ENCODE measurements at places on chromosomes 2 and 18.

DNA sequence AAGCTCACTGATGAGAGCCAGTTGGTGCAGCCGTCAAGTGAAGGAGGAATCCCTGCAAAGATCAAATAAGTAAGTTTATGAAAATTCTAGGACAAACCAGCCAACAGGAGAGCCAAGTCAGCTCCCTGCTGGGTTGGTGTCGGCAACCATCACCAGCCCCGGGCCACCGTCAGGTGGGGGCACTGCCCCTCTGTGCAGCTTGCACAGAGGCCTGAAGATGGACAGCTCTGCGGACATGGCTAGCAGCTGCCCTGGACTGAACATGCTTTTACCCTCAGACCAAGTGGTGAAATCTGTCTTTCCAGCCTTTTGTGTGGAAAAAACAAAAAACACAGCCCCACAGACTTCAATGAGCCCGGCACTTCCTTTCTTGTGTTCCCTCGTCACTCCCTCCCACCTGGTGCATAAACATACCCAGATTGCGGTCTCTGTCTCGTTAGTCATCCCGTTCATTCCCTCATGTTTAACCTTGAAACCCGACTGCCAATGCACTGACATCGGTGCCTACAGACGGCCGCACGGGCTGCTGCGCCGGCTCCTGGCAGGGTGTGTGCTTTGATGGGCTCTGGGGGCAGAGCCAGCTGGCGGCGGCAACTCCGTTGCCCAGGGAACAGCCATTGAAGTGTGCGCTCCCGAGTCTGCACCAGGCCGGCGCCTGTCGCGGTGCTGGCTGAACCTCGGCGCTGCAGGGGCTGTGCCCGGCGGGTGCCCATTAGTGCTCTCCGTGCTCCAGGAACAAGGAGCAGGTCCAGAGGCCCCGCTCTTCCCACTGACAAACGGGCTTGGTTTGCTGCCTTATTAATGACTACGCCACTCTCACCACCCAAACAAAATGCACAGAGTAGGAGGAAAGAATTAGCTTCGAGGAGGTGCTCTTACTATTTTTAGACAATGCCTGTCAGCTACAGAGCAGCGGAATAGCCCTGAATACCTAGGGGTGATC lies 95.3 kb downstream of the EIPR1 start:
- no peaks in the 10 kb centered on the region for H3K27me3 ChIP-seq
- no peak for DNase-seq
- H3K4me1 ChIP-seq, result no peaks in the 10 kb centered on the region
- no peak overlapping the region for H3K27ac ChIP-seq
- no peak overlapping the region for H3K4me3 ChIP-seq
- peaks cover 2% of the 10 kb centered on the region for H3K36me3 ChIP-seq

DNA sequence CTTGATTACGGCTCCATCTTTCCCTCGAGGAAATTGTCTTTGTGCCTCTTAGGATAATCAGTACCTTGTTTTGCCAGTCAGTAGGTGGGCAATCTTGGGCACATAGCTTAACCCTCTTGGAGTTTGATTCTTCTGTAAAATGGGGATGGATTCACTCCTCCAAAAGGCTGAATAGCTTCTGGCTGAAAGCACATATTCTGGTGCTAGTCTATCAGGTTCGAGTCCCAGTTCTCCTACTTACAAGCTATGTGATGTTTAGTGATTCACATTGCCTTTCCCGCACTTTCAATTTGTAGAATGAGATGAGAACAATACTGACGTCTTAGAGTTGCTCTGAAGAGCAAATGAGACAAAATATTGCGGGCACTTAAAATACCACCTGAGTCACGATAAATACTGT lies 43.9 kb downstream of the ATIC start:
- peaks cover 10% of the 10 kb centered on the region for H3K36me3 ChIP-seq
- no peaks in the 10 kb centered on the region for H3K4me1 ChIP-seq
- no peak overlapping the region for H3K4me3 ChIP-seq
- H3K27ac ChIP-seq, result no peak overlapping the region

DNA sequence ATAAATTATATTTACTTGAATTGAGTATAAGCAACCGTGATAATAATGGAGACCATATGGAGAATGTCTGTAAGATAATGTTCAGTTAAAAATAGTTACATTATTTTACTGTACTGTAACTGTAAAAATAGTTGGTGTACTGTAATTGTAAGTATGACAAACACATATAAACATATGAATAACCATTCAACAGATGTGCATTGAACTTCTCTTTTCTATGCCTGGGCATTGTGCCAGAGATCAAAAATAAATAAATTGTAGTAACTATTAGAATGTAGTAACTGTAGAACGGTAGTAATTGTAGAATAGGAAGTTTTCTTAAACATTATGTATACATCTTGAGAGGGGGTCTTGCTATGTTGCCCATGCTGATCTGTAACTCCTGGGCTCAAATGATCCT lies 287.4 kb upstream of the EPAS1 start:
- peaks cover 42% of the 10 kb centered on the region for H3K4me1 ChIP-seq
- no peak overlapping the region for H3K4me3 ChIP-seq
- peaks cover 11% of the 10 kb centered on the region for H3K36me3 ChIP-seq
- H3K27me3 ChIP-seq, result no peaks in the 10 kb centered on the region
- H3K27ac ChIP-seq, result no peak overlapping the region

- H3K4me1 ChIP-seq, result no peaks in the 10 kb centered on the region
- DNase-seq, result no peak
- H3K36me3 ChIP-seq, result no peaks in the 10 kb centered on the region
- no peak overlapping the region for H3K27ac ChIP-seq
- no peaks in the 10 kb centered on the region for H3K27me3 ChIP-seq
- H3K4me3 ChIP-seq, result no peak overlapping the region
Observed at GRCh38 chr2:140650825-140651224, 1480.0 kb downstream of the LRP1B start.

DNA sequence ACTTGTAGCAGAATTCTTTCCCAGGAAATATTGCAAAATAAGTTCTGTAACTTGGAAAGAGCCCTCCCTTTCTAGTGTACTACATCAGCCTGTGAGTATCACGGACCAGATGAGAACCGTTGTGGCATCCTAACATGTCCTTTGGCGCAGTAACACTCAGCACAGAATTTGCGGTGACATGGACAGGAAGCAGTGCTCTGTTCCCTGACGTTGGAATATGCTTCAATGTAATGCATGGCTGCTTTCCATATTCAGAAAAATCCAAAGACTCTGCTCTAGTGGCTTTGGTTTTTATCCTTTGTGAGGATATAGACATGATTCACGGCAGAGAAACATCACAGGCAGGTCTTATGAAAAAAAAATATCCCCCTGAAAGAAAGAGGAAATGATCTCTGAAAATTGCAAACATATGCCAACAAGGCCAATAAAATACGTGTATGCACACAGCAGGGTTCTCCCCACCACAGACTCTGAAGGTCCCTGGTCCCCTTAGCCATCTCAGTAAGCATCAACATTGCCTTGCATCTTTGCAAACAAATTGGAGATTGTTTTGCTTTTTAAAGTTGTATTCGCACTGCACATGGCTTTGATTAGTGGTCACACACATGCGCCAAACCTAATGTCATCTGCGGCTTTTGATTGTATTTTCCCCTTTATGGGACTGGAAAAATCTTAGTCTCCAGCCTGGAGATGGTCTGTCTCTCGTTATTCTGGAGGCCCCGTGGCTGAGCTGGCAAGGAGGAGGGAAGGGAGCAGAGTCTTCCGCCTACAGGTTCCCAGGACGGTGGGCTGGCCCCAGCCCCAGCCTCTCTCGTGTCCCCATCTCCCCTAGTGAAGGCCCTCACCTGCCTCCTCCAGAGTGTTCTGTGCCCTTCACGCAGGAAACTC lies 122.9 kb downstream of the COPS8 start:
- H3K36me3 ChIP-seq, result no peaks in the 10 kb centered on the region
- H3K27me3 ChIP-seq, result no peaks in the 10 kb centered on the region
- H3K4me3 ChIP-seq, result no peak overlapping the region
- H3K27ac ChIP-seq, result peak overlapping the region; percentile 46
- DNase-seq, result no peak

DNA sequence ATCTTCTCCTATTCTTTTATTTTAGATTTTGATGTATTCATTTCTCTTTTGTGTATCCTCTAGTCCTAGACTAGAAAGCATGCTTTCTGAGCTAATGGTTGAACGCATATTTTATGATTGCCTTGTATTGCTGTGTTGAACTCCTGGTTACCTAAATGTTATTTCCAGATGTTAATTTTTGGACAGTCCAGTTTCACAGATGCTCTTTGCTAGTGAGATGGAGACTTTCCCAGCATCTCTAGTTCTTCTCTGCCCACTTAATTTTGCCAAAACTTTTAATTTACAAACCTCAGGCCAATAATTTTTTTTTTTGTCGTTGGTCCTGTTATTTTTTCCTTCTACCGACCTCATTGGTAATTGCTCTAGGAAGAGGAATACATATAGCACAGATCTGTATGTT lies 153.2 kb downstream of the HAUS1 start:
- DNase-seq, result no peak
- peaks cover 3% of the 10 kb centered on the region for H3K36me3 ChIP-seq
- no peaks in the 10 kb centered on the region for H3K4me1 ChIP-seq
- no peaks in the 10 kb centered on the region for H3K27me3 ChIP-seq

- H3K4me3 ChIP-seq, result no peak overlapping the region
- H3K4me1 ChIP-seq, result no peaks in the 10 kb centered on the region
- H3K27me3 ChIP-seq, result no peaks in the 10 kb centered on the region
- no peaks in the 10 kb centered on the region for H3K36me3 ChIP-seq
Observed at GRCh38 chr2:211928201-211928600, 610.4 kb downstream of the ERBB4 start.

- H3K4me3 ChIP-seq, result no peak overlapping the region
- H3K27ac ChIP-seq, result no peak overlapping the region
- H3K4me1 ChIP-seq, result no peaks in the 10 kb centered on the region
- H3K36me3 ChIP-seq, result no peaks in the 10 kb centered on the region
- no peak for DNase-seq
Observed at GRCh38 chr2:156447761-156448160, 11.6 kb downstream of the GPD2 start.

- H3K27ac ChIP-seq, result no peak overlapping the region
- no peak for DNase-seq
- H3K27me3 ChIP-seq, result peaks cover 3% of the 10 kb centered on the region
- peaks cover 1% of the 10 kb centered on the region for H3K36me3 ChIP-seq
Observed at GRCh38 chr2:237389831-237390230, 24.1 kb downstream of the COL6A3 start.

DNA sequence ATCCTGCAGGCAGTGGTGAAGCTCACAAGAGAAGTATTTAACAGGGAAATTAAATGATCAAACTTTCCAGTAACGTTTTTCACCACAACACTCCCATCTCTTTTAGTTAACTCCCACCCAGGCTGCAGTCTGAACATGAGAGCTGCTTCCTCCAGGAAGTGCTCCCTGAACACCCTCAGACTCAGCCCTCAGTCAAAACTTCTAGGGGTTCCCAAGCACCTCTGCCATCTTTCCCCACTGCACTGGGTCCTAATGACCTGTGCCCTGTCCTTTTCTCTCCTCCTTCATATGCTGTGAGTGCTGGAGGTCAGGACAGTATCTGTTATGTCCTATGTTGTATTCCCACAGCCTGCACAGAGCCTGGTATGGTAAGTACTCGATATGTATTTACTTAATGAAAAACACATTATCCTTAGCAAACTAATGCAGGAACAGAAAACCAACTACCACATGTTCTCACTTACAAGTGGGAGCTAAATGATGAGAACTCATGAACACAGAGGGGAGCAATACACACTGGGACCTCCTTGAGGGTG lies 49.2 kb upstream of the ASPRV1 start:
- H3K27ac ChIP-seq, result no peak overlapping the region
- H3K36me3 ChIP-seq, result no peaks in the 10 kb centered on the region
- no peaks in the 10 kb centered on the region for H3K27me3 ChIP-seq
- DNase-seq, result no peak
- no peak overlapping the region for H3K4me3 ChIP-seq
- H3K4me1 ChIP-seq, result no peaks in the 10 kb centered on the region

- no peaks in the 10 kb centered on the region for H3K27me3 ChIP-seq
- DNase-seq, result no peak
- no peak overlapping the region for H3K27ac ChIP-seq
Observed at GRCh38 chr2:33205693-33206434, 259.1 kb downstream of the LTBP1 start.

GRCh38 chr2:73870084-73870483 lies 22.7 kb upstream of the ACTG2 start:
- no peak for DNase-seq
- no peak overlapping the region for H3K27ac ChIP-seq
- H3K4me1 ChIP-seq, result no peaks in the 10 kb centered on the region
- H3K36me3 ChIP-seq, result peaks cover 8% of the 10 kb centered on the region

GRCh38 chr18:70046207-70046606 lies 98.5 kb upstream of the CD226 start:
- peaks cover 7% of the 10 kb centered on the region for H3K36me3 ChIP-seq
- H3K27ac ChIP-seq, result no peak overlapping the region
- DNase-seq, result no peak

- no peak overlapping the region for H3K4me3 ChIP-seq
- DNase-seq, result no peak
- H3K4me1 ChIP-seq, result peaks cover 4% of the 10 kb centered on the region
Observed at GRCh38 chr2:7992612-7993602, 688.9 kb upstream of the ID2 start.

DNA sequence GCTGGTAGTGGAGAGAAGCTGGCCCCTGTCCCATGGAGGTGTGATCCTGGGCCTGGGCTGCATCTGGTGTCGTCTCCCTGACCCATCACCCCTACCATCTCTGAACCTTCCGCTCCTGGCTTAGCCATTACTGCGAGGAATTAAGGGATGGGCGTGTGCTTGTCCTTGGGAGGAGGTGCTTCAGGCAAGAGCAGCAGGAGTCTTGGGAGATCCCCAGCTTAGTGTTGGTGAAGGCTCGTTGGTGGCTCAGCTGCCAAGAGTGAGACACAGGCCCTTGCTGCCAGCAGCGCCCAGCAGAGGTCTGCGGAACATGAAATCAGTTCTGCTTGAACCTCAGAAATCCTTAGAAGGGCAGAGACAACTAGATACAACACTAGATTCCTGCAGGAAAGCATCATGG lies 59.9 kb upstream of the TGFA start:
- no peak overlapping the region for H3K4me3 ChIP-seq
- H3K4me1 ChIP-seq, result no peaks in the 10 kb centered on the region
- no peak overlapping the region for H3K27ac ChIP-seq
- H3K27me3 ChIP-seq, result no peaks in the 10 kb centered on the region
- DNase-seq, result no peak

- H3K27ac ChIP-seq, result no peak overlapping the region
- H3K4me3 ChIP-seq, result no peak overlapping the region
- H3K36me3 ChIP-seq, result no peaks in the 10 kb centered on the region
- H3K27me3 ChIP-seq, result no peaks in the 10 kb centered on the region
Observed at GRCh38 chr2:121253021-121253673, 31.9 kb downstream of the TFCP2L1 start.
